Fibroblast of lung (primary cell): ENCODE measurements at places on chromosomes 3 and 15. TPM values are rescaled to one million over a fixed set of nuclear protein-coding genes. Genes with fewer than 3 reads are reported as not detected.

SLC6A11 gene
- polyA plus RNA-seq: 0.05 TPM in 1 of 2 replicates, not detected in the other

PPP1R14D gene
- not detected in 2 replicates for polyA plus RNA-seq

CACNA1D gene
- polyA plus RNA-seq: 0.33 and 0.37 TPM in 2 replicates

FRMD5 gene
- 1.9 and 4.8 TPM in 2 replicates for polyA plus RNA-seq

ZBED2 gene
- polyA plus RNA-seq: 0.06 TPM in 1 of 2 replicates, not detected in the other

GALNT15 gene
- 3.1 and 10.7 TPM in 2 replicates for polyA plus RNA-seq

APH1B gene
- 21.9 and 23.5 TPM in 2 replicates for polyA plus RNA-seq

SCAMP5 gene
- 0.93 and 1.2 TPM in 2 replicates for polyA plus RNA-seq

DLEC1 gene
- 0.02 and 0.05 TPM in 2 replicates for polyA plus RNA-seq

APBA2 gene
- polyA plus RNA-seq: 9.5 and 11.8 TPM in 2 replicates

ISLR gene
- 17.3 and 34.0 TPM in 2 replicates for polyA plus RNA-seq

SLC7A14 gene
- polyA plus RNA-seq: 3.4 and 4.4 TPM in 2 replicates

BDH1 gene
- polyA plus RNA-seq: 3.1 and 8.2 TPM in 2 replicates

GRCh38 chr3:20161714-20162113, 24.3 kb downstream of the SGO1 start:
- DNase-seq: no peak

GRCh38 chr3:59709702-59710553, 660.1 kb upstream of the CFAP20DC start:
- no peak for DNase-seq

DNA sequence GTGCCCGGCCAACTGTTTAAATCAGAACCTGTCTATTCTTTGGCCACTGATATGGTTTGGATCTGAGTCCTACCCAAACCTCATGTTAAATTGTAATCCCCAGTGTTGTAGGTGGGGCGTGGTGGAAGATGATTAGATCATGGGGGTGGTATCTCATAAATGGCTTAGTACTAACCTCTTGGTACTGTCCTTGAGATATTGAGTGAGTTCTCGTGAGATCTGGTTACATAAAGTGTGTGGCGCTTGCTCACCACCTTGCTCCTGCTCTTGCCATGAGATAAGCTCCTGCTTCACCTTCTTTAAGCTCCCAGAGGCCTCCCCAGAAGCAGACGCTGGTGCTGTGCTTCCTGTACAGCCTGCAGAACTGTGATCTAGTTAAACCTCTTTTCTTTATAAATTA, 42.4 kb downstream of the REC114 start:
- no peak for DNase-seq

- no peak for DNase-seq
Observed at GRCh38 chr3:160174621-160175020, 50.6 kb upstream of the C3orf80 start.

GRCh38 chr3:46372492-46373359, 2.0 kb downstream of the CCR5 start:
- peak; percentile 45 for DNase-seq

GRCh38 chr3:111588527-111588926, 6.6 kb downstream of the ZBED2 start:
- no peak for DNase-seq

DNA sequence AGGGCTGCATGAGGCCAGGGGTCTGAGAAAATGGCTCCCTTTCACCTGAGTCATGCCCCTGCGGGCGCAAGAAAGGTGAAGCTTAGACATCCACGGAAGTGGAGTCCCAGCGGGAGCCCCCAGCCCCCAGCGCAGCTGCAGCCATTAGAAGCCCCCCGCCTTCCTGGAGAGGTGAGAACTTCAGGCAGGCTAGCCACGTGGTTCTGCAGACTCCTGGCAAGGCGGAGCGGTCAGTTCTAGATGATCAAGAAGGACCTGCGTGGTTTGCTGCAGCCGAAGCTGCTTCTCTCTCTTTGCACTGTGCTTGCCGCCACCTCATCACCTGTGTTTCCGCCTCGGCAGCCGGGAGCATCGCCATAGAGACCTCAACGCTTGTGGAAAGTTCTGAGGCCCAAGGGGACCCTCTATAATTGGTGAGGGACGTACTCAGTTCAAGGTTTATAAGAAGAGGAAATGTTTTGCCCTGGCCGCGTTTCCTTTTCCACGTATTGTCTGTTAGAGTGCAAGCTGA, 15.8 kb upstream of the KCNMB3 start:
- DNase-seq: no peak

DNA sequence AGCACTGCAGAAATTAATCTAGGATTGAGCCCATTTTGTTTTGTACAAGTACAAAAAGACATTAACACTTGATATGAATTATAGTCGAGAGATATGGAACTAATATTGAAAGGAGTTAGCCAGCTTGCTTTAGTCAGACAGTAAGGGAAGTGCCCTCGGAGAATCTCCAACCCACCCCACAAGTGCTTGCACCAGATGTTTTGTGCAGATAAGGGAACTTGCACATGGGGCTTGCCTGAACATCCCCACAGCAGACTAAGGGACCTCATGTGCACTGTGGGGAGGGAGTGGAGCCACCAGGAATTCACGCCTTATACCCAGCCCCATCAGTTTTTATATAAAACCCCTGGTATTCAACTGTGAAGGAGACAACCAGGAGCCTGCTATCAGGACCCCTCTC, 122.3 kb downstream of the EFHB start:
- no peak for DNase-seq

- peak; percentile 58 for DNase-seq
Observed at GRCh38 chr15:39728845-39729244, 53.8 kb downstream of the FSIP1 start.

DNA sequence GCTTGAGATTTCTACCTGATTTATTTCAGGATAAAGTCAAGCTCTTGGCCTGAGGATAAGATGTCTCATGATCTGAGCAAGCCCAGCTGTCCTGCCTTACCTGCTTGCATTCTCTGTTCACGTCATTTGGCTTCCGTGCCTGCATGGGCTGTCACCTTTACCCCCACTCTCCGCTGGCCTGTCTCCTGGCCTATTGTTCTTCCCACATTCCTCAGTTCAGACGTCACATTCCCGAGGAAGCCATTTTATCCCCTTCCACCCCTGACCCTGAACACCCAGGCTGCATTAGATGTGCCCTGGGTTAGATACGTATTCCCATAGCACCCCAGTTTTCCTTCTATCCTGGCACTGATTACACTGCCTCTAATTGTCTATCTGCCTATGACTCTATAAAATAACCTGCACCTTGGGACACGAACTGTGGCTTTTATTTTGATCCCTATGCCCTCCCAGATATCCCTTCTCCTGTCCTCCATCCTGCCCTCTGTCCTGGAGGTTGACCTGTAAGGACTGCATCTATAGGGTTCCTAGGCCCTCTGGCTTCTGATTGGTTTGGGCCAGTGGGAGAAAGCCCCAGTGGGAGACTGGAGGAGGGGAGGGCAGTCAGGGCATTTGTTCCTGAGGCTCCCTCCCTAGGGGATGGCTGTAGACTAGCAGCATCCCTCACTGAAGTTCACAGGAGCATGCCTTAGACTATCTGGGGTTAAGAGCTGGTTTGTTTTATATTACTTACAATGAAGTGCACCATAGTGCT, 19.2 kb upstream of the UBE2Q2 start:
- DNase-seq: no peak

DNA sequence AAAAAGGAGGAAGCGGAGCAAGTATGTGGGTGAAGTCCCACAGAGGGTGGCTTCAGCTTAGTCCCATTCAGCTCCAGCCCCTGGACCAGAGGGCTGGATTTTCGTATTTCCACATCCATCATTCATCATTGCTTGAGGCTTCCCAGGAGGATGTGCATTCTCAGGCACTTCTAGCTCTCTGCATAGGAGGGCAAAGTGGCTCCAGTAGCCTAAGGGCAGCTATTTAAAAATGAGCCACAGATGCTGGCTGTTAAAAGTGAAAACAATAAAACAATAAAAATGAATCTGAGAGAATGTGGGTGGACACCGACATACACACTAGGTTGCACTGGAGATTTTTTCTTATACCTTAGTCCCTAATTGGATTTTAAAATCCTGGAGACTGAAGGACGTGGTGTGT, 629.2 kb upstream of the ZNF385D start:
- DNase-seq: no peak

- peak; percentile 49 for DNase-seq
Observed at GRCh38 chr3:170228093-170228766, 6.0 kb downstream of the PRKCI start.

DNA sequence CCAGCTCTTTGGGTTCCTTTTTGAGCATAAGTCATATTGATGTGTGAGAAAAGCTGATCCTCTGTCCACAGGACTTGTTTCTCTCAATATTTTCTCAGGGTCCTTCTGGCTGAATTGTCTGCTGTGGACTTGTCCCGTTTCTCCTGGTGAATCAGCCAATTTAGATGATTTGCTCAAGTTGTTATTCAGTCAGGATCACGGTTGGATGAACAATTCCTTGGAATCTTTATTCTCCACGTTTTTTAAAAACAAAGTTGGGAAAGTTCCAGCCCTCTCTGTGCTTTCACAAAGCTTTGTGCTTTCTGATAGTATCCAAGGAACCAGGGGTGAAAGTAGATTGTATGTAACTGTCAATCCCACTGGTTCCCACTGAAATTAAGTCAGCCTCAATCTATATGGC, 61.3 kb downstream of the LRRC3B start:
- no peak for DNase-seq

DNA sequence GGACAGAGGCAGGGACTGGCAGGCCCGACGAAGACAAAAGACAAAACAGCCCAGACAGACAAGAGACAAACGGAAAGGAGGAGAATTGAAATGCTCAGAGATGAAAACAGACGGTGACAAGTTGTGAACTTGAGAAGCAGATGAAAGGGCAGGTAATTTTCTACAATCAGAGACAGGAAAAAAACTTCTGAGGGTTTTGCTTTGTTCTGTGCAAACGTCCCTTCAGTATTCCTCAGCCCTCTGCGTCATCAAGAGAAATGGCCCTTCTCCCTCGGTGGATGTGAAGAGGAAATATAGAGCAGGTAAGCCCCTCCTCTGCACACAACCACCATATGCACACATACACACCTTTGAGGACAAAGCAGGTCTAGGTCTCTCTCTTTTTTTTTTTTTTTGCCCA, 206.6 kb downstream of the UACA start:
- no peak for DNase-seq

DNA sequence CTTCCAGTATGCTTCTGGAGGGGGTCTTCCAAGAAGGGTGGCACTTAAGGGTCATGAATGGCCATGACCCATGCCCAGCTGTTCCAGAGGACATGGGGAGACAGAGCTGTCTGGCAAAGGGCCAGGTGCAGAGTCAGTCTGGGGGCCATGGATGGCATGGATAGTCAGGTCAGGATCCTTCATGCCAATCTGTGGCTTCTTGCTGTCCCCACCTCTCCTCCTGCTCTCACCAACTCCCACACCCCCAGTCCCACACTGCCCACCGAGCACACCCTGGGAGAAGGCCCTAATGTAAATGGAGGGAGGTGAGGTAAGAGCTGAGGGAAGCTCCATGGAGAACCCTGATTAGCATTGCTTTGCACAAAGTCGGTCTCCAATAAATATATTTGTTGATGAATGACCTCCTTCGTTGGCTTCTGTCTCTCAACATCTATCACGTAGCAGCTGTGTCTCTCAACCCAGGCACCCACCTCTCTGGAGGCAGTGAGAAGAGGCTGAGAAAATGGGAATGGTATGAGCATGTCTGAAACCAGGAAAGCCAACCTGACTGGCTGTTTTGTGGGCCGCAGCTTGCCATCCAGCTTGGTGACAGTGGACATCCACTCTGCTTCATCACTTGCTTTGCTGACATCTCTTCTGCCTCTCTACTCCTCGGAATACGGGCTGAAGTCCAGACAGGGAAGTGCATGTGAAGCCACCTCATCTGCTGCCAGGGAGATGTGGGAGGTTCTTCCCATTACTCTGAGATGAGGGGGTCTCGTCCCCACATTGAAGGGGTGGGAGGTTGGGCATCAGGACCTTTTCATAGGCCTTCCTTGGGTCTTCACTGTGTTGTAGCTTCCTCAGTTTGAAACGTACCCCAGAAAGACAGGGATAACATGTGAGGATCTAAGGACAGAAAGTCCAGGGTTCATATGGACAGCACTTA, 37.7 kb upstream of the RAB6B start:
- no peak for DNase-seq

GRCh38 chr15:50685976-50686468, 575 bp downstream of the TRPM7 start:
- peak; percentile 60 for DNase-seq

DNA sequence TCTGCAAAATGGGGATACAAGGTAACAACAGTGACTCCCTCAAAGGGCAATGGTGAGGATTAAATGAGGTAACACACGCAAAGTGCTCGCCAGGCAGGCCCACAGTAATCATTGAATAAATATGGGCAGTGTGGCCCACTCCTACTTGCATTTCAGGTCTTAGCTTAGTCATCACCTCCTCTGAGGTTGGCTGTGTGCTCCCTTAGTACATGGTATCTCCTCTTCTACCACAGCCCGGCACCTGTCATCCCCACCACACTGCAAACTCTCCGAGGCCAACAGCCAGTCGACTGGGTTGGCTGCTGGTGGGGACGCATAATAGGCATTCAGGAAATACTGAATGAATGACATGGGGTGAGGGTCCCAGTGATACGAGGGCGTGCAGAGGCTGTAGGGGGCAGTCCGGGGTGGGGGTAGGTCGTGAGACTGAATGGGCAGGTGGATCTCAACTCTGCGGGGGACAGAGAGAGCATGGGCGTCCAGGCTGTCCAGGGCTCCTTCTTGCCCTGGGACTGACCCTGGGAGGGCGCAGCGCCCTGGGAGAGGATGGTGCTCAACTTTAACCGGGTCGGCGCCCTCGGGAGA, 375 bp upstream of the MYZAP start:
- DNase-seq: no peak

- no peak for DNase-seq
Observed at GRCh38 chr3:148759430-148759829, 61.7 kb downstream of the AGTR1 start.

GRCh38 chr15:81915990-81916389, 129.8 kb downstream of the MEX3B start:
- no peak for DNase-seq

GRCh38 chr15:90055182-90055581, 47.1 kb downstream of the IDH2 start:
- DNase-seq: no peak

GRCh38 chr3:49271047-49271446, 6.0 kb downstream of the C3orf62 start:
- DNase-seq: no peak

DNA sequence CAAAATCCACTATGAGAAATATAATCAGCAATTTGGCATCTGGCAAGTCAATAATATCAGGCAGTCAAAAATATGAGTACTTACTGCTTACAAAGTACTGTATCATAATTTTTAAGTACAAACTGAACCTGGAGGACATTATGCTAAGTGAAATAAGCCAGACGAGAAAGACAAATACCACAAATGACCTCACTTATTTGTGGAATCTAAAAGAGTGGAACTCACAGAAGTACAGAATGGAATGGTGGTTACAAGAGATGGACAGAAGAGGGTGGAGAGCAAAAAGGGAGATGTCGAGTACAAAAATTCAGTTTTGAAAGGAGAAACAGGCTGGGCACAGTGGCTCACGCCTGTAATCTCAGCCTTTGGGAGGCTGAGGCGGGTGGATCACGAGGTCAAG, 12.4 kb downstream of the PCYT1A start:
- DNase-seq: no peak

DNA sequence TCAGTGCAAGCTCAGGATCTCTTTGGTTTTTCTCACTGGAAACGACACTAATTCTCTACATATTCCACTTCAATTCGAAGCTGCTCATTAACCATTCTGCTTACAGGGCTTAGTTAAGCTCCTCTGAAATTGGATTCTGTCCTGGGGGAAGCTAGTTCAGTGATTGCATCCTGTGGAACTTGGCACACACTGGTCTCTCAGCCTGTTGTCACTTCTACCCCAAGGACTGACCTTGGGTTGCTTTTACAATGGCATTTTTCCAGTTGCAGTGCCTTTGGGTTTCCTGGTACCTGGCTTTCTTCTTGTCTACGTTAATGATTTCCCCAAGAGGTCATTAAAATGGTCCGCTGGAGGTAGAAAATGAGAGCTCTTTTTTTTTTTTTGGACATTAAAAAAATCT, 33.3 kb upstream of the GABRB3 start:
- DNase-seq: no peak

- peak; percentile 75 for DNase-seq
Observed at GRCh38 chr3:172646439-172647015, 64.3 kb downstream of the NCEH1 start.
